ENCODE measurements at places on chromosomes 4 and X.
A peak's percentile ranks its signal among the peaks of the same experiment; 100 is the strongest.

- DNase-seq, result no peak
These were observed 54.5 kb downstream of the FHDC1 start for GRCh38 chr4:152990471-152991131.

GRCh38 chrX:37644381-37645305 is 40.9 kb upstream of the XK start:
- DNase-seq, result no peak

- no peak for DNase-seq
These were observed 80.1 kb upstream of the CXCL13 start for GRCh38 chr4:77525538-77525937.

DNA sequence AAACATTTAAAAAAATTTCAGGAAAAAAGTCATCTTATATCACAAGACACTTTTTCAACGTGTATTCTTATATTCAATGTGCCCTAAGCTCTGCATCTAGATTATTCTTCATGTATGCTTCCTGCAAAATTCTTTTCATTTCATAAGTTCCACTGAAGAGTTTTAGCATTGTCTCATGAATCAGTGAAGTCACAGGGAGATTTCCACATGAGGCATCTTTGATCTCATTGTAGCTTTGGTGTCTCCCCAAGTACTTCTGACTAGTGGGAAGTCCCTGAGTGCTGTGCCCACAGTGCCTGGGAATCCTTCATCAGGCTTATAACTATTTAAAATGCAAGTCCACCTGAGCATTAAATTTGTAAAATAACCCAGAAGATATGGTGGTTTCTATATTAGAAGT is 123.8 kb downstream of the MAD2L1 start:
- no peak for DNase-seq

GRCh38 chr4:27666943-27667342 is 806.3 kb downstream of the STIM2 start:
- no peak for DNase-seq

DNA sequence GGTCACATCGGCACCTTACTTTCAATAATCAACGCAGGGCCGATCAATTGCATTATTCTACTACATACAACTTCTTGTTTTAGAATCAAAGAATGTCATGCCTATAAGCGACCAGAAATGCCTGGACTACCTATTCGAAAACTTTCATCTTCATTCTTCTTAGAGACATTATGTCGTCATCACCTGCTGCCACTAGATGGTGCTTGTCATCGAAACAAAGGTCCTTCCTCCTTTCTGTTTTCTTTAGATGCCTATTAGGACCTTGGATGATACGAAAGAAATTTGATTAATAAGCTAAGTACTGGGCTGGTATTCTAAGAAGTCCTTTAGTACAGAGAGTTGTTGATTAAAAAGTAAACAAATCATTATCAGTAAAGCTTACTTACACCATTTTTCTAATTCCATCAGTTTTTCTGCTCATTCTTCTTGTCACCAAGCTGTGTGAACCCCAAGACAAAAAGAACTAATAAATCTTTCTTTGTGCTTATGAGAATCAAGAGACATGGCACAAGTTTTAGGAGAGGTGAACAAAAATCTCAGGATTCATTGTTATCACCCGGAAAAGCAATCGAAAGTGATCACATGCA is 154.5 kb upstream of the SLC4A4 start:
- DNase-seq, result peak; percentile 21

- DNase-seq, result peak; percentile 64
These were observed 80.5 kb downstream of the PRDM5 start for GRCh38 chr4:120842031-120842430.

DNA sequence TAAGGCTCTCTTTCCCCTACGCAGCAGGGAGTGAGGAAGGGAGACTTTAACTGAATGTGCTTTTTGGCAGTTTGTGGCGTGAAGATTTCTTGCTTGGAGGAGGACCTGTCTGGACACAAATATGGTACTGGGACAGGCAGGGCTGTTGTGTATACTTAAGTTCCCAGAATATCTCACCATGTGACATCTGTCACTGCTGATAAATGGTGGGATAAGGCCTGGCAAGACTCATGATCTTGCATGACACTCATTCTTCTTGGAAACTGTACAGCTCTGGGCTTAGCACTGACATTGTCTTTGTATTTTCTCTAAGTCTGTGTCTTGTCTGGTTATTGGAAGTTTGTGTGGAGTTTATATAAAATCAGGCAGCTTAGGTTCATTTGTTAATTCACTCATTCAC is 93.1 kb downstream of the STK32B start:
- no peak for DNase-seq

DNA sequence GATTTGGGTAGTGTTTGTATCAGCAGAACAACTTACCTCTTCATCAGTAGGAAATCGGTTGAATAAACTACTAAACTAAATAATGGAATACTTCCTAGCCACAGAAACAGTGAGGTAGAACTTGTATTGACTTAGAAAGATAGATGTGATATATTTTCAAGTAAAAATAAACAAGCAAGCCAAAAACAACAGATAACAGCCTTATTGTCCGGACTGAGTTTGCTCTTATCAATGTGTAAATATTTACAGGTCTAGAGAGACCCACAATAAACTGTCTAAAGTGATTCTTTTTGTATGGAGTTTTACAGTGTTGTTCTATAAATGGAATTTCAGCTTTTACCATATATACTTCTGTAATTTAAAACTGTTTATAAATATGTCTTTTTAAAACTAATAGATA is 721.8 kb downstream of the ADGRL3 start:
- DNase-seq, result no peak

- DNase-seq, result no peak
These were observed 27.3 kb downstream of the COL25A1 start for GRCh38 chr4:109275066-109275745.

DNA sequence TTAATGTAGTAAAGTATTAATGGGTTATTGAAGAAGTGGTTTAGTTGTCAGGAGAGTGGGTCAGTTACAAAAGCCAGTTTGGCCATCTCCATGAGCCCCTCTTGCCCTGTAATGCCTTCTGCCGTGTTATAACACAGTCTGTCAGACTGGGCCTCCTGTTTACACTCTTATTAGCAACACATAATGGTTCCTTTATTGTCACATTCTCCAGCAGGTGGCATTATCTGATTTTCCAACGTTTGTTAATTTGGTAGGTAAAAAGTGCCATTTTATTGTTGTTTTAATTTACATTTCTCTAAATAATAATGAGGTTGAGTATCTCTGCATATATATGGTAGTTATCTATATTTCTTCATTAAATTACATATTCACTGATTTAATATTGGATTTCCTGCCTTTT is 560.8 kb downstream of the FGF13 start:
- DNase-seq, result no peak

DNA sequence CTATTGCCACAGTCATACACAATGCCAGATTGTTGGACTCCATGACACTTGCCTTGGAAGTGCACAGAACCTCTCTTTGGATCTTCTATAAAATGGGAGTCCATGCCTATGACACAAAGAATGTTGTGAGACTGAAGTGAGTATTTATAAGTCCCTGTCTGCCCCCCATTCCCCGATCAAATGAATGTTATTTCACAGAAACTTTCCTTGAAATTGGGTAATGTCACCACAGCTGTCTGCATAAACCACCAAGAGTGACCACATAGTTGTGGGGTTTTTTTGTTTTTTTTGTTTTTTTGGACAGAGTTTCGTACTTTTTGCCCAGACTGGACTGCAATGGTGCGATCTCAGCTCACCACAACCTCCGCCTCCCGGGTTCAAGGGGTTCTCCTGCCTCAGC is 27.1 kb upstream of the REST start:
- DNase-seq, result no peak

GRCh38 chr4:142923619-142924018 is 77.5 kb upstream of the INPP4B start:
- no peak for DNase-seq

DNA sequence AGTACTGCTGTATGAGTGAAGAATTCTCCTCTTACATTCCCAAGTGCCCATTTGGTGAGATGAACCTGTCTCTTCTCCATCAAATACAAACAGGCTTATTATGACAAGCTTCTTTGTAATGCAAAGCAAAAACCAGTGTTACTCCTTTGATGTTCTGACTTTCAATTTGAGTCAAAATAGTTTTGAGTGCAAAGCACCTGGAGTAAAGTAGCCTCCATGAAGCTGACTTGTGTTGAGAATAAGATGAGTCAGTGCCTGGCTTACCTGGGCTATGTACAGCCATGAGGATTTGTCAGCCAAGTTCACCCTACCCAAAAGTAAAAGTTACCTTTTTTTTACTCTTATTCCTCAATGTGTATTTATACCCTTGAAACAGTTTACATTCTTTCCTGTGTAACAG is 132.5 kb upstream of the FMR1 start:
- DNase-seq, result no peak

DNA sequence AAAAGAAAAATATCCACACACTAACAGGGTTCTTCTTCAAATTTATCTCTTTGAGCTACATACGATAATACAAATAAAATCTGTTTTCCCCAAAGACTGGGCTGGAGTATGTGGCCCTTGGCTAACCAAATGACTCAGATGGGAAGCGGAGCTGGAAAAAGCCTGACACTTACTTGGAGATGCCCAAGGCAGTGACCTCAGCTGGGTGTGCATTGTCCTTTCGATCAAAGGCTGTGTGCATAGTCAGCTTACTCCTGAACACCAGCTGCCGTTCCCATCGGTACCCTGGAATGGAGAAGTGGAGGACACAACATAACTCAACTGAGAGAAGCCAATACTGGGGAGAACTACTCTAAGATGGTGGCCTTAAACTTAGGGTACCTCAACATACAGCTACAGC is 95.1 kb downstream of the CDS1 start:
- no peak for DNase-seq

- no peak for DNase-seq
These were observed 488 bp downstream of the TBC1D25 start for GRCh38 chrX:48540028-48540375.

GRCh38 chr4:13248621-13249298 is 235.4 kb downstream of the RAB28 start:
- DNase-seq, result no peak

DNA sequence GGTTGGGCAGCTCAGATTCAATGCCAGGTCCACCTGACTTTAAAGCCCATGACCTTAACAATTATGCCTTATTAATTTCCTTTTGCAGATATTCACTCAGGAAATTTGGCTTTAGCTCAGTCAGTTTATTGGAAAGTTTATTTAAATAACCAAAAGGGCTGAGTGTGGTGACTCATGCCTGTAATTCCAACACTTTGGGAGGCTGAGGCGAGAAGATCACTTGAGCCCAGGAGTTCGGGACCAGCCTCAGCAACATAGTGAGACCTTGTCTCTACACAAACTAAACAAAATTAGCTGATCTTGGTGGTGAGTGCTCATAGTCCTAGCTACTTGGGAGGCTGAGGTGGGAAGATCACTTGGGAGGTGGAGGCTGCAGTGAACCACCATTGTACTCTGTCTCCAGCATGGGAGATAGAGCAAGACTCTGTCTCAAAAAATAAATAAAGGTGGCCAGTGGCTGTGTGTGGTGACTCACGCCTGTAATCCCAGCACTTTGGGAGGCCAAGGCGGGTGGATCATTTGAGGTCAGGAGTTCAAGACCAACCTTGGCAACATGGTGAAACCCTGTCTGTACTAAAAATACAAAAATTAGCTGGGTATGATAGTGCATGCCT is 43.3 kb downstream of the RHOH start:
- no peak for DNase-seq

DNA sequence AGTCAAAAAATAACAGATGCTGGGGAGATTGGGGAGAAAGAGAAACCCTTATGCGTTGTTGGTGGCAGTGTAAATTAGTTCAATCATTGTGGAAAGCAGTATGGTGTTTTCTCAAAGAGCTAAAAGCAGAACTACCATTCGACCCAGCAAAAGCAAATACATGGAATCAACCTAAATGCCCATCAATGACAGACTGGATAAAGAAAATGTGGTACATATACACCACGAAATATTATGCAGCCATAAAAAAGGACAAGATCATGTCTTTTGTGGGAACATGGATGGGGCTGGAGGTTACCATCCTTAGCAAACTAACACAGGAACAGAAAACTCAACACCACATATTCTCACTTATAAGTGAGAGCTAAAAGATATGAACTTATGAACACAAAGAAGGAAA is 188.9 kb downstream of the CAMK2D start:
- DNase-seq, result no peak

- no peak for DNase-seq
These were observed 35.3 kb upstream of the ACSL1 start for GRCh38 chr4:184861047-184861446.

DNA sequence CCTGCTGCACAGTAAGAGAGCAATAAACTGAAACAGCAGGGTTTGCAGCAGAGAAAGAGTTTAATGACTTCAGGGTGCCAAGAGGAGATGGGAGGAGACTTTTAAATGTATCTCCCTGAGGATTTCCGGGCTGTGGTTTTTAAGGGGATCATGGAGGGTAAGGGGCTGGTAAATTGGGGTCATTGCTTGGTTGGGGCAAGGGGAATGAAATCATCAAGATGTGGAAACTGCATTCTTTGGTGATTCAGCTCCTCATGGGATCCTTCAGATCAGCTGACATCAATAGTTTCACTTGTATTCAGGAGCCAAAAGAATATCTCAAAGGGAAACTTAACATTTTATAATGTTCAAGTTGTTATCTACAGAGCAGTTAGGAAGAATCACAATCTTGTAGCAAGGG is 174.3 kb upstream of the ANXA10 start:
- peak; percentile 63 for DNase-seq

DNA sequence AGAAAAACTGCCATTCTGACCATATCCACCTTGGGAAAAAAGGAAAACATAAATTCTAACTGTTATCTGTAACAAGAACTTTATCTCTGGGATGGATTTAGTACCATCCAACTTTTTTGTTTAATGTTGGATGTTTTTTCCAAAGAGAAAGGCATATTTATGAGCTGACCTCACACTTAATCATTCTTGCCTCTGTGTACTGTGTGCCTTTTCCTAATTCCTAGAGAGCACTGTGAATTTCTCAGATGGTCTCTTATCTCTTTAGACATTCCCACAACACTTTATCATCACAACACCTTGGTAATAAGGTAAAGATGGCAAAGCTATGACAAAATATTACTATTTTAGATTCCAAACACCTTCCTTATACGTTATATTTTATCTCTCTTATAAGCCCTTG is 126.2 kb downstream of the COL4A6 start:
- no peak for DNase-seq

- DNase-seq, result no peak
These were observed 217.0 kb upstream of the NDST3 start for GRCh38 chr4:117817301-117817700.

DNA sequence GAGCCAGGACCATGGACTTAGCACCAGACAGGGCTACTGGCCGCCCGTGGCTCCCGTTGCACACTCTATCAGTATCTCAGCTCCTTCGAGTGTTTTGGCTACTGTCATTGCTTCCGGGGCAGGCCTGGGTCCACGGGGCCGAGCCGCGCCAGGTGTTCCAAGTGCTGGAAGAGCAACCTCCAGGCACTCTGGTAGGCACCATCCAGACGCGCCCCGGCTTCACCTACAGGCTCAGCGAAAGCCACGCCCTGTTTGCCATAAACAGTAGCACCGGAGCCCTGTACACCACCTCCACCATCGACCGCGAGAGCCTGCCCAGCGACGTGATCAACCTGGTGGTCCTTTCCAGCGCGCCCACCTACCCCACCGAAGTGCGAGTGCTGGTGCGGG is 1.6 kb downstream of the FAT4 start:
- no peak for DNase-seq

- DNase-seq, result no peak
These were observed 30.1 kb downstream of the HPF1 start for GRCh38 chr4:169727616-169728015.

Measured in skeletal muscle cell (primary cell).